RPMI7951 (cell line): ENCODE measurements at places on chromosomes 3 and 15.

- DNase-seq: no peak
Measured at GRCh38 chr3:130792246-130792645, 45.6 kb upstream of the PIK3R4 start.

- peak; percentile 57 for DNase-seq
Measured at GRCh38 chr15:52095597-52096262, 16.8 kb downstream of the BCL2L10 start.

- no peak for DNase-seq
Measured at GRCh38 chr3:184004476-184004875, 13.2 kb downstream of the ABCC5 start.

- peak; percentile 26 for DNase-seq
Measured at GRCh38 chr15:53193149-53193548, 403.0 kb upstream of the ONECUT1 start.

DNA sequence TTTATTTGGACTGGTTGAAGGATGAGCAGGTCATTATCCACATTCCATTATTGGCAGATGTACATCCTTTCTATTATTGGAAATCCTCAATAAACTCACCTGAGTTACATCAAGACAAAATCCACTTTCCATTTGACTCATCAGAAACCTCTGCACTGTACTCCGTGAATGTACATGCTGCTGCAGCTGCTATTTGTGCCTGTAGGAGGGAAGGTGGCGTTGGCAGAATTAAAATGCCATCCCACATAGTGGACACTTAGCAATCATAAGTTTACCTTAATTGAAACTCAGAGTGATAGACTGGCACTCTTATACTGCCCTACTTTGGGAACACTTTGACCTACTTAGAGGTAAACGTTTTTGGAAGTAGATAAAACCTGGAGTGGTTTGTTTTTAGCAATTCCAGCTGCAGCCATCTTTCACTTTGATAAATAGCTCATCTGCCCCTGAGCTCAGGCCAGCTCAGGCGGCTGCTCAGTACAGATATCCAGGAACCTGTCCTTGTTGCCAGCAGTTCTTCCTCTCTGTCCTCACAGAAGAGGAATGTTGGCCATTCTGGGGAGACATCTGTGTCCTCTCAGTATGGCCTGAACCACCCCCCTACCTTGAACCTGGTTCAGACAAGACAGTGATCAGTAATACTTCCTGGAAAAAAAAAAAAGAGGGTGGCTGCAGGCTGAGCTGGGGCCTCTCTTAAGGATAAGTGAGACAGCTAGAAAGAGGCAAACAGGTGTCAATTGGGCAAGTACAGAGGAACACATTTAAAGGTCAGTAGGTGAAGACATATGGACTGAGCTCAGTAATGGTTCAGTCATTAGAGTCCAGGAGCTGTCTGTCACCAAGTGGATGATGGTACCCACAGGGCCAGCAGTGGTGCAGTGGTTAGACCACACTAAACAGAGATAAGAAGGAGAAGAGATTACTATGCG is 153.4 kb upstream of the UMPS start:
- no peak for DNase-seq

DNA sequence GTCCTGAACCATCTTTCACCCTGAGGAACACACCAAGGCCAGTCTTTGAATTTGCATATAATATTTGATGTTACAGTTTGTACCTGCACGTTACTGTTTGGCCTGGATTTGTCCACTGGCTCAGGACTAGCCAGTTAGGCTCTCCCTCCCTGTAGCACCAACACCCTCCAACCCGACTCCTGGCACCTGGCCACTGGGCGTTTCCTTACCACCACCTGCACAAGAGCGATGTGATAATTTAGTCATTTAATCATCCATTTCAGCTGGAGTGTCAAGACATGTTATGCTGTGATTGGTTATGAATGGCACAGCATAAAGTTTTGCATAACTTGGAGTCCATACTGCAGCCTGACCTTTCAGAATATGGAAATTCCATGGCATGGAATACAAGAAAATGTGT is 242.4 kb downstream of the KCNMB2 start:
- no peak for DNase-seq

DNA sequence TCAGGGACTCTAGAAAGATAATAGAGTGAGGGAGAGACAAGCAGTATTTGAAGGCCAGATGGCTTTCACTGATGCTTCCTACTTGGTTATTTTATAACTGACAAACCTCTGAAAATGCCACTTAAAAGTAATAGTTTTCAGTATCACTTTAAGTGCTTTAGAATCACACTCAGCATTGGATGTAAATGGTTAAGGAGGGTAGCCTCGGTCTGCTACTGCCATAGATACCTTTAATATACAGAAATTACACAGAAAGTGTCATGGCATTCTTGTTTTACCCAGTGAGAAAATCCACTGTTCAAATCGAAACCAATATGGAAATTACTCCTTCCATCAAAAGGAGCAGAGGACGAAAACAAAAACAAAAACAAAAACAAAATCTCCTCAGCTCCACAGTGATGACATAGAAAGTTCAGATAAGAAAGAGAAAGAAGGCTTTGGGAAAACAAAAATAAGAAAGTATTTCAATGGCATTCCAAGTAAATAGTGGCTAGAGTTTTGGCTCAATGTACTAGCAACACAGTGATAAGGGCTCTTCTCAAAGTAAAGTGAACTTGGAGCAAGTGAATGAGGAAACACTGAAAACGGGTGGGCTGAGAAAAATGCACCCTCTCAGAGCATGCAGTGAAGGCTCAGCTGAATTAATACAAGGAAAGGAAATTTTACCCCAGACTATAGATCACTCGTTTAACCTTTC is 43.2 kb upstream of the CD47 start:
- no peak for DNase-seq

DNA sequence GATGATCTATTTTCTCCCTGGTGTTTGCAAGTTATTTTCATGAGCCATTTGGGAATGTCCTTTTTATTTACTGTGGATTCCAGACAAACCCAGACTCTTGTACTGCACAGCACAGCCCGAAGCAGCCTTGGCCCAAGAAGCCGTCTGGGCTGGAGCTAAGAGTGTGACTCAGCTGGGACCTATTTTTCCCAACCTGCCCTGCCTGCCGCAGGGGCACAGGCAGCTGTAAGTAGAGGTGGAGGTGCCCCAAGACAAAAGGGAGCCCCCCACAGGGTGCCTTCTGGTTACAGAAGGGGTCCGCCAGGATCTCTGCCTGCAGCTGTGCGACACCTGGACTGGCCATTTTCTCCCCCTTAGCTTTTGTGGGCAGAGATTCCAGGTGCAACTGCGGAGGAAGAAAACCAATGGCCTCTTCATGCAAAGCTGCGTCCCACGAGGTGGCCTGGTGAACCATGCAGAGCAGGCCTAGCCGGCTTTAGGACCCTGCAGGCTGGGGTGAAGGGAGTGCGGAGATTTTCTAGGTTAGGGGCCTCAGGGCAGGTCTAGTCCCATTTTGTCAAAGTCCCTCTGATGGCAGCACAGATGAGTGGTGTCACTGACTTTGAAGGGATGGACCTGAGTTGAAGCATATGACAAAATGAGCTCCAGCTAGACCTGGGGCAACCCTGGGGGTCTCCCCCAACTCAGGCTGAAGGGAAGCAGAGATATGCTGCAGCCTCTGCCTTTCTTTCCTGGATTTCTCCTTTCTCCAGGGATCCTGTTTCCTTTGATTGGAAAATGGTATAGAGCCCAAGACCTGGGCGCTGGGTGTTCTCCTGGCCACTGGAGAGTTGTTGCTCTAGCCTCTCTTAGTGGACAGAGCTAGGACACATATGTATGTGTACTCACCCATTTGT is 131.2 kb downstream of the KLF13 start:
- peak; percentile 81 for DNase-seq

GRCh38 chr3:14915636-14916222 is 31.7 kb upstream of the NR2C2 start:
- DNase-seq: peak; percentile 53

GRCh38 chr3:64318668-64319271 is 93.5 kb upstream of the PRICKLE2 start:
- no peak for DNase-seq

DNA sequence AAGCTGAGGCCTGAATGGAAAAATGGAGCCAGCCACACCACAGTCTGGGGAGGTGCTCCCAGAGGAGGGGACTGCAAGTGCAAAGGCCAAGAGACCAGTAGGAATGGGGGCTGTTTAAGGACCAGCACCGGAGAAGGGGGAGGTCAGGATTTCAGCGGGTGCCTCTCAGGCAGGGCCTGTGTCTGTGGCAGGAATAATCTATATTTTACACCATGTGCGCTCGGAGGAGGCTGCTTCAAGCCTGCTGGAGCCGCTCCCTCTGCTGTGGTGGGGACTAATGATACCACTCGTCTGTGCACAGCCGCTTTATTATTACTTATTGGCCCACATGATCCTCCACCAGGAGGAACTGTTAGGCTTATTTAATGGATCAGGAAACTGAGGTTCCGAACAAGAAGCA is 45.3 kb downstream of the TPRA1 start:
- DNase-seq: no peak

- no peak for DNase-seq
Measured at GRCh38 chr15:92503889-92504288, 110.2 kb downstream of the ST8SIA2 start.

DNA sequence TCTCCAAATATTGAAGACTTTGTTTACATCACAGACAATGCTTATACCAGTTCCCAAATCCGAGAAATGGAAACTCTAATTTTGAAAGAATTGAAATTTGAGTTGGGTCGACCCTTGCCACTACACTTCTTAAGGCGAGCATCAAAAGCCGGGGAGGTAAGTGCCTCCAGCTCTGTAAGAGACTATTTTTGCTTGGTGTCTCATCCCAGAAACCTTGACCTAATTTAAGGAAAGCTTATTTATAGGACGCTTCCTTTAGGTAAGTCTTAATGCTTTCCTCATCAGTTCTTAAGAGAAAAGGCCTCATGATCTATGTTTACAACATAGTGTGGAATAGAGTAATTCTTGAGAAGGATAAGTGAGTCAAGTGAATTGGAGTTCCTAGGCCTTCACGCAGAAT is 11.8 kb downstream of the CCNB2 start:
- no peak for DNase-seq

DNA sequence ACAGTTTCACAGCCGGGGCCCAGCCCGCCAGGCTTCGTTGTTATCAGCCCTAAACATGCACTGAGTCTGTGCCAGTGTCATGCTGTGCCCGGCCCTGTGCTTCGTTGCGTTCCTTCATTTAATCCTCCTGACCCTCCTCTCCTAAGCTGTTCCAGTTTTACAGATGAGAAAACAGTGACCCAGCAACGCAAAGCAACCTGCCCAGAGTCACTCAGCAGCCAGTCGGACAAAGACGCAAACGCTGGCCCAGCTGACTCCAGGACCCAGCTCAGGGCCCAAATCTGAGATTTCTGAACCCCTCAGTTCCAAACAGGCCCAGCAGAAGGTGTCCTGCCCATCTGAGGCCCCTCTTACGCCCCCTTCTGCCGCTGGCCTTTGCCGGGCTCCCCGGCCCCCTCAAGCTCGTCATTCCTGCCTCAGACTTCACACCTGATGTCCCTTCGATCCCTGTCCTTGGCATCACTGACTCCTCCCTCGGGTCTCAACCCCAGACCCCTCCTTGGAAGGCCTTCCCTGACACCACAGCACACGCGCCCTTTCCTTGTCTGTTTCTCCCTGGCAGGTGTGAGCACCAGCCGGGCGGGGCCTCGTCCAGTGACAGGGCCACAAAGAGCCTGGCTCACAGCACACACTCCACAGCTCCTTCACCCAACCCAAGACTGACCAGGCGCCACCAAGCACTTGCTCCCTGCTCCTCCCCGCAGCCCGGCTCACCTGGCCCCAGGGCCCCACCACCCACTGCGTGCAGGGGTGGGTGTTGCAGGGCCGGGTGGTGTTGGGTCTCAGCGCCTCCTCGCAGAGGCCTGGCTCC is 48.1 kb downstream of the ADAMTS7 start:
- DNase-seq: no peak

DNA sequence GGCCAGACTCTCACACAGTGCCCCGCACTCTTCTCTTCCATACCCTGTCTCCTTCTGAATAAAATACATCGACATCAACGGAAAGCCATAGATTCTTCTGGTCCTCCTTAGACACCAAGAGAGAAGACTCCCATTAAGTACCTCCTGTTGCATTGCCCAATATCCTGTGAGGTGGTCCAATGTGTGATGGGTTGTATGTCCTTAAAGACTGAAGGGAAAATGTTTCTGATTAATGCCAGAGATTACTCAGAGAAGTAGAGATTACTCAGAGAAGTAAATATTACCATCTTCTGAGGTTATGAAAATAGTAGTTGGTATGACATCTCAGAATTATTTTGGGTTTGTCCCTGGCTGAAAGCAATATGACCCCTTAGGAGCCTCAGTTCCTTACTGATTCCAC is 60.8 kb upstream of the GALNT15 start:
- peak; percentile 20 for DNase-seq

GRCh38 chr15:40737048-40737447 is 18.0 kb downstream of the RMDN3 start:
- DNase-seq: no peak

DNA sequence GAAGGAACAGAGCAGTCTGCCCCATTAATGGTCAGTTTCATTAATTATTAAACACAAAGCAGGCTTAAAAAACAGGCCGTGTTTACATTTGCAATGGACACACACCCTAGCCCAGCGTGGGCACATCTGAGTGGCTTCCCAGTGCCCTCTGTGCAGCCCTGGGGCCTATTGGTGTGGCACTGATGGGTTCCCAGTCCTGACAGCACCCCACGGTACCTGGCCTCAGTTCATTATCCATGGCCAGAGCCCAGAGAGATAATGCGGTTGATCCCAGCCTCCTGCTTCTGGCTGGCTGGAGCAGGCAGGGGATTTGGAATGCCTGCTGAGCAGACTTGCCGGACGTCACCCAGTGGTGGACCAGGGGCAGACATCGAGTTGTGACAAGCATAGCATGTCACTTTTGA is 110.5 kb upstream of the ABHD17C start:
- DNase-seq: no peak

- no peak for DNase-seq
Measured at GRCh38 chr3:11556851-11557644, 86.7 kb downstream of the VGLL4 start.

DNA sequence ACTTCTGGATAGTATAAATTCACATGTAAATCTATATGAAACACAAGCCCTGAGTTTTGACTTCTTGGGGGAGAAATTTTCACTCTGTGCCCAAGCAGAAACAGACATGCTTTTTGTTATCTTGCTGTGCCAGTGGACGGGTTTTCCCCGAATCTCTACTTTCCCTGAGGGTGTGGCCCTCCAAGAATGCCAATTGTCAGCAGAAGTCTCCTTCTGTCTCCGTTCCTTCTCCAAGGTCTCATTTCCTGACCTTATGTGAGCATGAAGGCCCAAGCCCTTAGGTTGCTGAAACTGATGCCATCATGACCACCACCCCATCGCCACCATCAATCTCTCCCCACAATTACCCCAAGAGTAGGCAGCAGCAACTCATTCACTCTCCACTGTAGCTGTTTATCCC is 253.8 kb downstream of the XXYLT1 start:
- DNase-seq: no peak

DNA sequence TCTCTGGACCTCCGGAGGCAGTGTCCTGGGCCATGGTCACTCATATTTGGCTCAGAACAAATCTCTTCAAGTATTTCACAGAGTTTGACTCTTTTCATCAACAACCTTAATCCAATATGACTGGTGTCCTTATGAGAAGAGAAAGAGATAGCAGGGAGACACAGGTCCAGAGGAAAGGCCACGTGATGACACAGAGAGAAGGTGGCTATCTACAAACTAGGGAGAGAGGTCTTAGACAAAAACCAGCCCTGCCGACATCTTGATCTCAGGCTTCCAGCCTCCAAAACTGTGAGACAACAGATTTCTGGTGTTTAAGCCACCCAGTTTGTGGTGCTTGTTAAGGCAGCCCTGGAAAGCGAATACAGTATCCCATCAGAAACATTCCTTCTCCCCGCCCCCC is 237.1 kb upstream of the PROK2 start:
- no peak for DNase-seq
